CD4-positive, alpha-beta T cell treated with Interleukin-2 at 100 ng/mL for 4 hours (primary cell): ENCODE measurements at places on chromosomes 1 and 21.

DNA sequence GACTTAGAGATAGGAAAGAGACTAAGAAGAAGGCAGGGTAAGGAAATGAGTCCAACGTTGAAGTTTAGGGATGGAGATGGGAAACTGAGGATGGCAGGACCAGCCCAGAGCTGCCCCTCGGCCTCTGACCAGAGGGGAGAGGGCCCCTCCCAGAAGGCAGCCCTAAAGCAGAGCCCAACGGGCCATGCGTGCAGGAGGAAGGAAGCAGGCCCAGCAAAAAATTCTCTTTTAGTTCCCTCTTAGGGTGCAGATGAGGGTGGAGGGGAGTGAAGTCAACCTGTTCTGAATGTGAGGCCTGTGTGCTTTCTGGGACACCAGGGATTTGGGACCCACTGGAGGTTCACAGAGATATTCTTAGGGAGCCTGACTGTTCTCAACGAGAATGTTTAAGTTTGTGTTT, 225.4 kb downstream of the RHOU start:
- no peak for DNase-seq

DNA sequence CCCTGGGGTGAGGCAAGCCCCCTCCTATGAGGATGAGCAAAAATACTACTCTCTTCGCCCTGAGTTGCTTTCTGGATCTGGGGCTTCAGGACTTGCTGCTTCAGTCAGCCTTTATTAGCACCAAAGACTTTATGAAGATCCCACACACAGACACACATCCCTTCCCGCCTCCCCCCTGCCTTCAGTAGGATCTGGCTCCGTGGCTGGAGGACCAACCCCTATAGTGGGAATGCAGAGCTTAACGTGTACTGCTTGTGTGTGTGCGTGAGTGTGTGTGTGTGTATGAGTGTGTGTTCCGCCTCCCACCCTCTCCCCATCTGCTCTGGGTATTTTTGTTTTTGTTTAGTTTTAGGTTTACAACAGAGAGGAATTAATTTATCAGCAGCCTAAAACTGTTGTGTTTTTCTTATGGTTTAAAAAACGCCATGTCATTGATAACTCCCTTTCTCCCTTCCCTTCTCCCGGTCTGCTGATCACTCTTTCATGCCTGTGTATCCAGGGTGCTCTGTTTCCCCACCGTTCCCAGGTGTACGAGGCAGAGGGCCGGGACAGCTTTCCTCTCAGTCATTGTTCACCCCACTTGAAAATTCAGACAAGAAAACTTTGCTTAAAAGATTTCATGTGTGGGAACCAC, 27.5 kb upstream of the ZFP69B start:
- DNase-seq, result no peak

- no peak for DNase-seq
Observed at GRCh38 chr1:210738256-210738655, 395.7 kb downstream of the KCNH1 start.

- no peak for DNase-seq
Observed at GRCh38 chr1:19654386-19654785, 10.3 kb downstream of the NBL1 start.
